Neural progenitor cell (in vitro differentiated cells): ENCODE measurements at places on chromosomes 5 and 9.

GRCh38 chr5:91266184-91266705 is 116.9 kb downstream of the ARRDC3 start:
- DNase-seq = no peak

- DNase-seq = no peak
These were observed 25.9 kb downstream of the UGCG start for GRCh38 chr9:111922324-111923013.

DNA sequence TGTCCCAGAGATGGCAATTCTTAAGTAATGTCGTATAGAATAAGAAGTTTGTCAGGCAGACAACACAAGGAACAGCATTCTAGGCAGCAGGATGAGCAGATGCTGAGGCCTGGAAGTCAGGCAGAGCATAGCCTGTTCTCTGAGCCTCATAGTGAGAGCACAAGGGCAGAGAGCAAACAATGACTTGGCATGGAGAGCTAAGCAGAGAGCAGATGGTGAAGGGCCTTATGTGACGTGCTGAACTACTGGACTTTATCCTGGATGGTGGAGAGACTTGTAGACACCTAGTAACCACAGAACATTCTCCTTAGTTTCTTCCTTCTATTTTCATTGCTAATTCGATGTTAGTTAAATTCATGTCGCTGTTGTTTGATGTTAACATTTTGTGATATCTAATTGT is 60.1 kb downstream of the KCTD16 start:
- no peak for DNase-seq

DNA sequence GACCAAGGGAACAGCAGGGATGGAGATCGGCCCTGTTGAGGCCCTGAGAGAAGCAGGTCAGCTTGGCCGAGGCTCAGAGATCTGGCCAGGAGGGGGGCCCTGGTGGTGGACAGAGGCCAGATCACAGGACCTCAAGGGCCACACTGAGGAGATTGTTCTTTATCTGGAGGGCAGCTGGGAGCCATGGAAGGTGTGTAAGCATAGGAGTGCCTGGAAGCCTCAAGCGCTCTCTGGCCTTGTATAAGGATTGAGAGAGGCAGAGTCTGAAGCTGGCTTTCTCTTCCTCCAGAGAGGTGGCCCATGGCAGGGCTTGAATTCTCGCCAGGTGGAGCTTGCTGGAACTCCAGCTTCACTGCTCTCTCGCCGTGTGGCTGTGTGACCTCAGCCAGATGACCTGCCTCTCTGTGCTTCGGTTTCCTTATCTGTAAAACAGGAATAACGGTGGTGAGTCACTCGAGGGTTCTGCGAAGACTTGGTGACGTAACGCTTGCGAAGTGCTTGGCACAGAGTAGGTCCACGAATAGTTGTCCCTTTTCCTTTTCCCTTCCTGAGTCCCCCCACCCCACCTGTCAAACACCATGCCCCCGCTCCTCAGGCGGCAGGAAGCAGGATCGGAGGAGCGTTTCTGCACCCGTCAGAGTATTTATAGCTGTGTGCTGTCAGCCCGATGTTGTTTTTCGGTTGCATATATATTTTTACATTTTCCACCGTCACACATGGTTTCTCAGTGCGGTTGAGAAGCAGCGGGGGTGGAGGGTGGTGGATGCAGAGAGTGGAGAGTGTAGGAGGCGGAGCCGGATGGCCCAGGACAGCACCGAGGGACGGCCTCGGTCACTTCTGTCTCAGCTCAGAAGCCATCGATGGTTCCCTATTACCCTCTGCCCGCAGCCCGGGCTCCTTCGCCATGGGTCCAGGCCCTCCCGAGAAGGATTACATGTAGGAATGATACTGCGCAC is 17.0 kb upstream of the CRB2 start:
- DNase-seq = no peak

GRCh38 chr5:1228120-1228519 is 2.9 kb downstream of the SLC6A18 start:
- no peak for DNase-seq

DNA sequence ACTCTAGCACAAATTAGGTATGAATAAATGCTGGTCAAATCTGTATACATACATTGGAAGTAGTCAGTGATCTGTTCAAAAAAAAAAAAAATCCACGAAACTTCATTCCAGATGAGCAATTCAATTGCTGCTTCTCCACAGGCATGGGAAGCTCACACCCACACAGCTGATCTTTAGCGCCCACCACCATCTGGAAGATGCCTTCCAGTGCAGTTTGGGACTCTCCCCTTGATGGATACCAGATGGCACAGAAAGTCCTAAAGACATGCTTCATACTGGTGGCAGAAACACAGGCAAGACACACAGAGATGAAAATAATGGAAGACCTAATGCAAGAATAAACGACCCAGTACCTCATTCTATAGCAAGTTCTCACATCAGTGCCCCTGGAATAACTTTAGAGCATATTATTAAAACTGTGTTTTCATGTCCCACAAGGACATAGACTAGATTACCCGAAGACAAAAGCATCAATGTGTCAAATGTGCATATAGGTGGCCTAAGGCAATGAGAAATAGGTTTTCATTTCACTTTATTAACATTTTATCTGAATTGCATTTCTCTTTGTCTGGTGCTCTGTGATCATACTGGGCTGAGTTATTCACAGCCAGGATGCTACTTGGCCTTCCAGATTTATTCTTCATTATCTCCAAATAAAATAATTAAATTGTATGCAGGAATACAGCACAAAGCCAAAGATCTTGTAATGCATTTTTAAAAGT is 135.4 kb upstream of the TAS2R1 start:
- no peak for DNase-seq

GRCh38 chr9:133153227-133154096 is 10.3 kb downstream of the GBGT1 start:
- no peak for DNase-seq

DNA sequence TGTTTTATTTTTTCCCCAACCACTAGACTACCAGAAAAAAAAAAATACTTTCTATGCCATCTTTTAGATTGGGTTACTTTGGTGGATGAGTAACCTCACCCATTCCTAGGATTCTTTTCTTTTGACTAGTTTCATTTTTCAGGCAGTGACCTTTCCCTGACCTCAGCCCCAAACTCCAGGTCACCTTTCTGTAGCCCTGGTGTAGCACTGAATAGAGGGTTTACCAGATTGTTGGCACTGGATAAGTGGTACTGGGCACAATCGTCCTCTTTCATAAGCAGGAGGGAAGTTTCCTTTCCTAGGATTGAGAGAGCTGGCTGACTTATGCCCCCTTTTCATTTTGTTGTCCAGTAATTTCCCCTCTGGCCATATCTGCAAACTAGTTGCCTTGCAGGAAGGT is 169.4 kb upstream of the TMEM161B start:
- no peak for DNase-seq
